ENCODE measurements at places on chromosomes 7 and 10.
A peak's percentile ranks its signal among the peaks of the same experiment; 100 is the strongest.

GRCh38 chr7:18317941-18318340 lies 177.6 kb upstream of the HDAC9 start:
- no peak for DNase-seq

GRCh38 chr7:3068530-3068929 lies 24.9 kb upstream of the CARD11 start:
- peak; percentile 46 for DNase-seq

- DNase-seq: no peak
Observed at GRCh38 chr10:113739031-113739430, 12.5 kb upstream of the PLEKHS1 start.

GRCh38 chr7:94314413-94315410 lies 80.0 kb upstream of the COL1A2 start:
- no peak for DNase-seq

DNA sequence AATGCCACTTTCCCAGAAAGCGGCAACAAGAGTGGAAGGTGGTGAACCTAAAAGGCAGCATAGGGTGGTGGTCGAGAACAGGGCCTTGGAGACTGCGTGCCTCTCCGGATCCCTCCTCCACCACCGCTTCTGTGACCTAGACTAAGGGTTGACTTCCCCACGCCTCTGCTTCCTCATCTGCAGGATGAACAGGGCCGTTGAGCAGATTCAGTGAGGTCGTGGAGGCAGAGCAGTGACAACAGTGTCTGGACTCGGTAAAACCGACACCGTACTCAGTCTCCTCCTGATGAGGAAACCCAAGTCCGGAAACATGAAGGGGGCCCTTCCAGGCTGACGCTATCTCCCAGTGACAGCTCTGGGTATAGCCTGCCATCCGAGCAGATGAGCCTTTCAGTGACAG lies 162.6 kb downstream of the CELF2 start:
- DNase-seq: peak; percentile 86

DNA sequence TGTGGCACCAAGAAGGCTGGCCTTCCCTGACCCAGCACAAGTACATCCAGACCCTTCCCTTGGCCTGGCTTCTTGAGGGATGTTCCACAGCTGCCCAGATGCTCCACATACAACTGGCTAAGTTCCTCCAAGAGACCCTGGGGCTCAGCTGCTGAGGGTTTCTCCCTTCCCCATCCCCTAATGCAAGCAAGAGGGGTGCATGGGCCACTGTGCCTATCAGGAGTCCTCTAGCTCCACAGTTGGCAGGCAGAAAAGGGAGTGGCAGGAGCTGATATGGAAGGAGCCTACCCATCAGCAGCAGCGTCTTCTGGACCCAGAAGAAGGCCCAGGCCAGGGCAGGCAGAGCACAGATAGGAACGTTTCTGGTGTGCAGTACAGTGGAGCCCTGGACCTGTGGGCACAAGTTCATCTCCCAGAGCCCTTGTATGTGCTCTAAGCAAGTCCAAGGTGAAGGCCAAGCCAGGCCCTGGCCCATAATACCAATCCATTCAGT lies 26.2 kb downstream of the VSIR start:
- no peak for DNase-seq

DNA sequence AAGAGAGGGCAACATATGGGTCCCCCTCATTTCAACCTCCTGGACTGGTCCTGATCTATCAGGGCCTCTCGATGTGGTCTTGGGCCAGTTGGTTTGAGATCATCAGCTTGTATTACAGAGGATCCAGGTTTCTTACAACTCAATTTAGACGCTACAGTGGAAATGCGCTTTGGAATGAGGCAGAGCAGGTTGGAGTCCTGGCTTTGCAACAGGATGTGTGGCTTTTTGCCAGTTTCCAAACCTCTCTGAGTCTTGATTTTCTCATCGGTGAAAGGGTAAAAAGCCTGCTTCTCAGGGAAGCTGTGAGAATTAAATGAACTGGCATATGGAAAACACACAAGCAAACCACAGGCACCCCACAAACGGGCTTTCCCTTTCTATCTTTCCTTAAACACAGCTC lies 37.5 kb upstream of the MKI67 start:
- DNase-seq: no peak

GRCh38 chr7:21426286-21427181 lies 1.3 kb upstream of the SP4 start:
- DNase-seq: peak; percentile 32

- no peak for DNase-seq
Observed at GRCh38 chr10:35153716-35154115, 27.1 kb downstream of the CREM start.

DNA sequence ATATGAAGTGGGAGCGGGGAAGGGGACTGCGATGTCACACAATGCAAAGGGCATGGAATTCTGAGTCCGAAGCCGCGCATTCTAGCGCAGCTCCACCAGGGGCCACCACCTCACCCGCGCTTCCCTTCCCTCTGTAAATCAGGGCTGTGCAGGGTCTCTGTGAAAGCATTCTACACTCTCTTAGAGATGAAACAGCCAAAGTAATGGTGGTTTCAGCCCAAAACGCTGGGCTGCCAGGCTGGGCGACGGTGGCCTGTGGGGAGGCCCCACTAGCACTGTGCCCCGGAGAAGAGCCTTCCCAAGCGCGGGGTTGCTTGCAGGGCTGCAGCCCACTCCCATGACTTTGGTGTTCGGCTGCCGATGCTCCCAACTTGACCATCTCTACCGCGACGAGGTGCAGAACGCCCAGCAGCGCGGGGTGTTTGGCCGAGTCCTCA lies 11.4 kb downstream of the ATG9B start:
- no peak for DNase-seq

DNA sequence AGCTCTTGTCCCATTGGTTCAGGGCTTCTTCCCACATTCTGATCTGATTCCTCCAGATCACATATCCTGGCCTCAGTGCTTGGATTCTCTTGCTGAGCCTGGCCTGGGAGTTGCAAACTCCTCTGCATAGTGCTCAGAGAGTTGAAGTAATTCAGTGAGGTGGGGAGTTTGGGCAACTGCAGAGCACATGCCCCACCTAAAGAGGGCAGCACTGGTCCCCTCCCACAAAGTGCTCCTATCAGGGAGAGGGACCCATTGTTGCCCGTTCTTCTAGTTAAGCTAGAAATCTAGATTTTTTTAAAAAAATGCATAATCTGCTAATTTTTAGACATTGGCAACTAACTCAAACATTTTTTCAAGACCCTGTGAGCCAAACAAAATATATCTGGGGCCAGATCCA lies 45.1 kb downstream of the CHN2 start:
- DNase-seq: peak; percentile 35

- no peak for DNase-seq
Observed at GRCh38 chr7:130021105-130021834, 29.9 kb downstream of the ZC3HC1 start.

DNA sequence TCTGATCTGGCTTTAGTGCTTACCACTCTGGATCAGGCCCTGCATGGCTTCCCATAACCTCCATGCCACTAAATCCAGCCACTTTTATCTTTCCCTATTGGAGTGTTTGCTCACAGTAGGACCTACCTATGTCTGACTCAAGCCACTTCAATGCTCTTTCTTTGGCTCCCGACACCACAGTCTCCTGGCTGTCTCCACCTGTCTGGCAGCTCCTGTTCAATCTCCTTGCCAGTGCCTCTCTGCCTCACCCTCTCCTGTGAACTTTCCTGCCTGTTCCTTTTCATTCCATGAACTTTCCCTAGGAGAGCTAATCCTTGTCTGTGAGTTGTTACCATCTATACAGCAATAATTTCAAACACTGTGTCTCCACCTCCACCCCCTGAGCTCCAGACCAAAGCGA lies 82.6 kb upstream of the UCN3 start:
- no peak for DNase-seq
